ENCODE measurements at places on chromosomes 12 and 14.

GRCh38 chr14:106691601-106692291 lies 1165.4 kb downstream of the TMEM121 start:
- DNase-seq = peak; percentile 65

GRCh38 chr14:39218171-39218769 lies 15.4 kb upstream of the MIA2 start:
- no peak for DNase-seq

DNA sequence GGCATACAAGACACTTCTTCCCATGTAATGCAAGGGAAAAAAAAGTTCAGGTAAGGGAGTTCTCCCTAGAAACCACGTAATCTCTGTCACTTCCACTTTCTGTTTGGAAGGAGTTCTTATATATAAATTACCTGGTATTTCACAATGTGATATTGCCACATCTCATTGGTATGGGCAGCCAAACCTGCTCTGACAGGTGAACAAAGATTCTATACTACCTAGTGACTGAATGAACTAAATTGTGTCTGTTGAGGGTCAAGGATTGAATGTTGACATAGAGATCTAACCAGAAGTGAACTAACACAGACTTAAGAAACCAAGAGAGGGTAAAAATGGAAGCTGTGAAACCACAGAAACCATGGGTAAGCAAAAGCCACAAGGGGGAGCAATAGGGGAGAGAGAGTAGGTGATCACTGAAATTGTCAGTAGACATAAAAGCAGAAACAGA lies 161.3 kb downstream of the RPL10L start:
- DNase-seq = no peak

DNA sequence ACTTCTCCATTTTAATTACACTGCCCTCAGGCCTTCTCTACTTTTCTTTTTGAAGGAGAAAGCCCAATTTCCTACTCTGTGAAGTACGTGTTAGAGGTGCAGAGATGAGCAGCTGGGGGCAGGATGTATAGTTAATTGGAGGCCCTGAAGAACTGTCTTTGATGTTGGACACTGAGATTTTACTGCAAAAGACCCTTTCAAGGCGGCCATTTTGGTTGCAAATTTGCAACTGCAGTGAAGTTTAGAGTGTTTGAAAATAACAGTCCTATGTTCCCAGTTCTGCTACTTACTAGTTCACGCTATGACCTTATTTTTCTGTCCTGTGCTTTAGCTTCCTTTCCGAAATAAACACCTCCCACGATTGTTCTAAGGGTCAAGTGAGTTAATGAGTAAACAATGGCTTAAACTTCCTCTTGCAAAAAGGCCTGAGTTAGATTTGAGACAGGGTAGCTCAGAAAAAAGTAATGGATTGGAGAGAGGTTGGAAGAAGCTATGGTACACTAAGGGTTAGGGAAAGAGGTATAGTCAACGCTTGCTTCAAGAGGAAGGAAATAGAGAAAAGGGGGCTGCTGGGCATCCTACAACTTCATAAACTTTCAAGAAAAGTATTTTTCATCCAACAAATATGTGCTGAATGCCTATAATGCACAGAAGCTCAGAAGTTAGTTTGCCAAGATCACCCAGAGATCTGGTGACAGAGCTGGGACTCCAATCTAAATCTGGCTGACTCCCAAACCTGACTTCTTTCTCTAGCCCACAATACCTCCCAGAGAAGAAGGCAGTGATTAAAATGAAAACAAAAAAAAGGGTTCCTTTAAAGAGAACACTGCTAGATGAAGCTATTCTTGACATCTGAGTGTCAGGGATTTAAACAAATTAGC lies 26.4 kb upstream of the DICER1 start:
- no peak for DNase-seq

GRCh38 chr14:51735851-51736250 lies 84.1 kb downstream of the FRMD6 start:
- DNase-seq = no peak

- DNase-seq = no peak
These were observed 778 bp downstream of the AGAP2 start for GRCh38 chr12:57737467-57738460.

- no peak for DNase-seq
These were observed 7.4 kb downstream of the SCARB1 start for GRCh38 chr12:124856132-124856841.

- DNase-seq = no peak
These were observed 161.1 kb upstream of the FOXN3 start for GRCh38 chr14:89578156-89578555.

DNA sequence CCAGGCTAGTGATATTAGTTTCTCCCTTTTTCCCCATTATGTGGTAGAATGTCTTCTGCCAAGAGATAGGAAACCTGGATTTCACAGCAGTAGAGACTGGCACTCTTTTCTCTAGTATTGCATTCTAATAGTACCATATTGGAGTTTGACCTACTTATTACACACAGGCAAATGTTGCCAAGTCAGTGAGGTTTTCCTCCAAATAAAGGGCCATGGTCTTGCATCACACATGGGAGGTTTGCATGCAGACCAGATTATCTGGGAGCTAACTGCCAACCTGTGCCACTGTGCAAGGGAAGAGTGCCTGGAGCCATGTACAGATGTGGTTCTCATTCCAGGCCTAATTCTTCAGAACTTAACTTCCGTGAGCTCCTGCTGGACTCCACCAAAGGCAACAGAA lies 113.3 kb downstream of the ANO6 start:
- no peak for DNase-seq

GRCh38 chr12:67761566-67761965 lies 113.0 kb downstream of the DYRK2 start:
- no peak for DNase-seq

- no peak for DNase-seq
These were observed 79.6 kb downstream of the PITPNM2 start for GRCh38 chr12:123071099-123071800.

Data from CD4-positive, alpha-beta T cell treated with Interferon alpha-2 for 1 hour (primary cell).